ENCODE measurements at places on chromosomes 13 and 19.

DNA sequence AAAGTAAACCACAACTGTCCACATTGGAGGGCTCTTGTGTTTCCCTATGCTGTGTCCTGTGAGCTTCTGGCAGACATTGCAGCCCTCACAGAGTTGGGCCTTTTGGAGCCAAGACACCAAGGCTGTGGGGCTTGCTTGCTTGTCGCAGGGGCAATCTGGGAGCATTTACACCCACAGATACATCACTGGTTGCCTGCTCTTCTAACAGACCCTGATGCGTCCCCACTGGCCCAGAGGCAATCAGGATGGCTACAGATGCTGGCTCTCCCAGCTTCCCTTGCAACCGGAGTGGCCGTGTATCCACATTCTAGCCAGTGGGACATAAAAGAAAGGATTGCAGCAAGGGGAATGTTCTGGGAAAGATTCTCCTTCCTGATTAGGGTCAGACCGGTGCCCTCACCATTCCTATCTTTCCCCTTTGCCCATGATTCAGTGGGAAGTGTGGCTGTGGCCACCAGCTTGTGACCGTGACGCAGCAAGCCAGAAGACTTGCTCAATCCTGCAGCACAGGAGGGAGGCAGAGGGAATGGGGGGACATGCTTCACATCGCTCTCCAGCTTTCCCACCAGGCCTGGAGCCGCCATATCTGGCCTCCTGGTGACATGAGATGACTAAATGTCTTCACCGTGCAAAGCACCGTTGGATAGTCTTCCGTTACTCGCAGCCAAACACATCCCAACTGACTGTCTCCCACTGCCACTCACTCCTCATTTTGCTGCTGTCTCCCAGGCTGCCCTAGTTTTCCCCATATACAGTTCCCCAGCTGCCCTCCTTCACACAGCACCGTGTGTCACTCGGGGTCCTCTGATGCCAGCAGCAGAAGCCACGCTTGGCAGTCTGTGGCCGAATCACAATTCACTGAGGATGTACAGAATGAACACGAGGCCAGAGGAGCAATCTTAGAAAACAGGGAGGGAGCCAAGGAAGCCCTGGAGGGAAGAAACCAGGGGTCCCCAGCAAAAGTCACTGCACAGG is 151.0 kb downstream of the DPF1 start:
- no peak for DNase-seq

GRCh38 chr19:34317311-34317927 is 47.6 kb upstream of the GPI start:
- peak; percentile 40 for DNase-seq

- DNase-seq: no peak
Measured at GRCh38 chr13:47908197-47908902, 92.7 kb downstream of the SUCLA2 start.

DNA sequence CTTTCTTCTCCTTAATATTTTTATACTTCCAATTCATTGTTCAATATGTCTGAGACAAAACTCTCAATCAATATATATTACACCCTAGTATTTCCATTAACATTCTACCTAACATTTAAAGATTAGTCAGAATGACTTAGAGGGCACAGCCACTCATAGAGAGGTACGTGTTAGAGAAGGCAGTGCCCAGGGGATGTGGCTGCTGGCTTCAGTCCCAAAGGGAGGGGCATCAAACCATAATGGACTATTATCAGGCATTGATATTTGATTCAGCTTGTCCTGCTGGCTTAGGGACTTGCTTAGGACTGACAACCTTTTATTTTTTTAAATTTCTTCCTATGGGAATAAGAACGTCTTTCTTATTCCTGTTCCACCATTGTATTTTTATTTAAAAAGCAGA is 1392.0 kb upstream of the ATXN8OS start:
- DNase-seq: no peak

DNA sequence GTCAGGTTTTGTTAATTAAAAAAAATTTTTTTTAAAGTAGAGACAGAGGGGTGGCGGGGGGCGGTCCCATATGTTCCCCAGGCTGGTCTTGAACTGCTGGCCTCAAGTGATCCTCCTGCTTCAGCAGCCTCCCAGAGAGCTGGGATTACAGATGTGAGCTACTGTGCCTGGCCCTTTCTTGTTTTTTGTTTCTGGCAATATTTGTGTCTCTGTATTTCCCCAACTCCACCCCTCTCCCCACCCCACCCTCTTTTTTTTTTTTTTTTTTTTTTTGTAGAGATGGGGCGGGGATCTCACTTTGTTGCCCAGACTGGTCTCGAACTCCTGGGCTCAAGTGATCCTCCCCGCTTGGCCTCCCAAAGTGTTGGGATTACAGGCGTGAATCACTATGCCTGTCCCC is 600 bp upstream of the CAPN12 start:
- no peak for DNase-seq

DNA sequence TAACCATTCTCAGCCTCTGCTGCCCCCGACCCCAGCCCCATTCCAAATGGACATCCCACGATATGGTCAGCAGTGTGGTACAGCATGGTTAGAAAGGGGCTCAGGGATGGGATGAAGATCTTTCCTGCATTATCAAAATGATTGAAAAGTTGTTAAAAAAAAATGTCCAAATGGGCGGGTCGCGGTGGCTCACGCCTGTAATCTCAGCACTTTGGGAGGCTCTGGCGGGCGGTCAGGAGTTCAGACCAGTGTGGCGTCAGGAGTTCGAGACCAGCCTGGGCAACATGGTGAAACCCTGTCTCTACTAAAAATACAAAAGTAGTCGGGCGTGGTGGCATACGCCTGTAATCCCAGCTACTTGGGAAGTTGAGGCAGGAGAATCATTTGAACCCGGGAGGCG is 54.3 kb upstream of the ZNF254 start:
- no peak for DNase-seq

- DNase-seq: peak; percentile 66
Measured at GRCh38 chr19:43639519-43640423, at the start of gene CADM4. Gene CADM4, minus strand, starts transcription at chr19:43639850. Its CDS starts 60 bp downstream, at chr19:43639790.

DNA sequence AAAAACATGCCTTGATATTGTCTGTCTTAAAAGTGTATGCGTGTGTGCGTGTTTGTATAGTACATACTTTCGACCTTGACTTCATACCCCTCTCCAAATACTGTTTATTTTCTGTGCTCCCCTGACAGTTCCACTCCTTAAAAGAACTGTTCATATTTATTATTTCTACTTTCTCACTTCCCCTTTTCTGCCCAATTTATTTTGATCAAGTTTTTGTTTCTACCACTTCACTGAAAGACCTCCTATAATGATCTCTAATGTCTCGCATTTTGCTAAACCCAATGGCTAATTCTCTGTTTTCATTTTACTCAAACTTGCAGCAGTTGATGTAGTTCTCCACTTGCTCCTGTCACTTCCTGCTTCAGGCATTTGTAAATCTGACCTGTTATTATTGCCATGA is 426.1 kb upstream of the KLF12 start:
- DNase-seq: no peak

DNA sequence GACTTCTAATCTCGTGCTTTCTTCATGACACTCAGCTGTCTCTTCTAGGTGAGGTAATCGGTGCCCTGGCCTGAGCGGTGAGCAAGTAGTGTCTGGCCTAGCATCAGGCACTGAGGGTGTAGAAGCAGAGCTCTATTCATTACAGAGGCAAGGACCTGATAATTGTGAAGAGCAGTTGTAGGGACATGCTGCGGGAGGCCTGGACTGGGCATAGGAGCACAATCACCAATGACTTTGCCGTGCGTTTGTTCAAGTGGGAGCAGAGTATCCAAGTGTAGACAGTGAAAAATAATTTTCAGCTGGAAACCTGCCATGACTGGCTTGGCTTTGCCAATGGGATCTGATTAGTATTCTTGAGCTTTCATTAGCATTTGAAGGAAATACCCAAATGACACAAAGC is 32.1 kb upstream of the DCLK1 start:
- no peak for DNase-seq

DNA sequence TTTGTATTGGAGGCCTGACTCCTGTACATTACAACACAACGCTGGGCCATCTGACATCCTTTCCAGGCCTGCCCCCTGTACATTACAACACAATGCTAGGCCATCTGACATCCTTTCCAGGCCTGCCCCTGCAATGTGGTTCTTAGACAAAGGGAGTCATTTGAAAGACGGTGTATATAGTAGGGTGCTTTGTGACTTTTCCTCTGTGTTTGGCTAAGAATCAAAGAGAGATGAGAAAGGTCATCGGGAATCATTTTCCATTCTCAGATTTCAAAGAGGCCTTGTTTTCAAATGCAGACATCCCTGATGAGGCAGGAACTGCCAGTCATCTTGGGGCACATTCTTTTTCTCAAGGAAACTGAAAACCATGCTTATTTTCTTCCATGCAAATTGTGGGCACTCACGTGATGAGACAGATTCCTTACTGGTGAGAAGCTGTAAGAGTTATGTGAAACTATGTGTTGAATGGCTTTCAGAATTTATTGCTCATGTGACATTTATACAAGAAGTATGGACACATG is 551.6 kb downstream of the MYO16 start:
- no peak for DNase-seq

- DNase-seq: no peak
Measured at GRCh38 chr19:42269478-42270345, 660 bp downstream of the CIC start.

GRCh38 chr13:109821103-109821502 is 34.7 kb upstream of the IRS2 start:
- DNase-seq: no peak

DNA sequence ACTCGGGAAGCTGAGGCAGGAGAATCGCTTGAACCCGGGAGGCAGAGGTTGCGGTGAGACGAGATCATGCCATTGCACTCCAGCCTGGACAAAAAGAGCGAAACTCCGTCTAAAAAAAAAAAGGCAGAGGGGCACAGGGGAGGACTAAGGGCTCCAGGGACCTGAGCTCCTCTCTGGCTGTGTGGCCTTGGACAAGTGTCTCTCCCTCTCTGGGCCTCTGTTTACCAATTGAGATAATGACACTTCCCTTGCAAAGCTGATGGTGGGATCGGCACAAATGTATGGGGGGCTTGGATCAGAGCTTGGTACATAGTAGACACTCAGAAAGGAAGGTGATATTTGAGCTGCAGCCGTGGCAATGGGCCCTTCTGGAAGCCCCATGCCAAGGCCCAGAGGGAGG is 11.4 kb upstream of the SPACA4 start:
- DNase-seq: no peak

DNA sequence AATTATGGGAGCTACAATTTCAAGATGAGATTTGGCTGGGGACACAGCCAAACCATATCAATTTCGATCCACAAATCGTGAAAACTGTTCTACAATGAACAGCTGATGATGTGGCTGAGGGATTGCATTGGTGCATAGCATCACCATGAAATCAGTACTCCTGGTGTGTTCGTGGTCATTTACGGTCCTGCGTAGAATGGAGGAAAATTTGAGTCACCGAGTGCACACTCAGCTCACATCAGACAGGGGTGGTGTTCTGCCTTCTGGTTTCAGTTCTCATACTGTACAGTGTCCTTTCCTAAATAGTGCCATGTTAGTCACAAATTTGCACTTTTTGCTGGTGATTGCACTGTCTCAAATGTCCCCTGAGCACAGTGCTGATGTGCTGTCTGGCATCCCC is 39.2 kb downstream of the MYH14 start:
- no peak for DNase-seq

DNA sequence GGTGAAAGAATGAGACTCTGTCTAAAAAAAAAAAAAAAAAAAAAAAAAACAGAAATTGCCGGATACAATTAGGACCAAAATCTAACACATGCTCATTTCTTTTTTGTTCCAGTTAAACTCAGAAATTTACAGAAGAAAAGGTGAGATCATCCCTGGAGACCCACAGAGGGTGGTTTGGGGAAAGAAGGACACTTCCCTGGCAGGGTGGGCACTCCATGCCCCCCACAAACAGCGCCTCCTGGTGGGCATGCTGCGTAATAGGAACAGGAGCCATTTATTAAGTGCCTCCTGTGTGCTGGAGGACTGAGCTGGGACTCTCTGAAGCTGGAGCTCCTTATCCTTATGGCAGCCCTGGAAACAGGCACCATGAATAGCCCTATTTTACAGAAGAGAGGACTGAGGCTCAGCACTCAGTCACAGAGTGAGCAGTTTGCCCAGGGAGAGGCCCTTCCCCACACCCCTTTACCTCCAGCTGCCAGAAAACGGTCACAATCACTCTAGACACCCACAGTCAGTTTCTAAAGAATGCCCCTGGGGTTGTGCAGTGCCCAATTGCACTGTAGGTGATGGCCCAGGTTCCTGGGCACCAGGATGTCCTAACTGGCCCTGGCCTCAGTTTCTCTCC is 10.1 kb downstream of the C19orf38 start:
- DNase-seq: no peak

GRCh38 chr19:32269831-32270230 is 75.6 kb upstream of the ZNF507 start:
- DNase-seq: no peak

GRCh38 chr13:110629735-110630134 is 14.4 kb downstream of the NAXD start:
- DNase-seq: peak; percentile 16

GRCh38 chr19:28247243-28247642 is 965.7 kb downstream of the UQCRFS1 start:
- no peak for DNase-seq

- peak; percentile 80 for DNase-seq
Measured at GRCh38 chr19:19459707-19460251, 54.3 kb downstream of the GATAD2A start.

- DNase-seq: no peak
Measured at GRCh38 chr19:16830679-16831078, 1.5 kb downstream of the SIN3B start.

DNA sequence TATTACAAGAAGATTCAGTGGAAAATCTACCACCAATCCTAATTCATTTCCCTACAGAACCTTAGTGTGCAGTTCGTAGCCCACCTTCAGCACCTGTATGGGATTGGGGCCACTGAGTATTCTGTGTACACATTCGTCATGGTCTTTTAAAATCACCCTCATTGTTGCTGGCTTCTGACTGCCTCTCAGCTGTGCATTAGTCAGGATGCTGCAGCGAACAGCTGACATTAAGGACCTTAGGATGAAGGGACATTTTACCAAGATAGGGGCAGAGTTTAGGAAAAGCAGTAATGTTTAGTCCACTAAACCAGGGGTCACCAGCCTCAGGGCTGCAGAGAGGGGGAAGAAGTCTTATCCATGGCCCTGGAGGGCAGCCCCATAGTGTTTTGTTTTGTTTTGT is 176.5 kb downstream of the COL4A1 start:
- no peak for DNase-seq

All from CD4-positive, alpha-beta T cell treated with Interleukin-6 for 4 hours (primary cell).